ENCODE measurements at places on chromosomes 1 and 21.

DNA sequence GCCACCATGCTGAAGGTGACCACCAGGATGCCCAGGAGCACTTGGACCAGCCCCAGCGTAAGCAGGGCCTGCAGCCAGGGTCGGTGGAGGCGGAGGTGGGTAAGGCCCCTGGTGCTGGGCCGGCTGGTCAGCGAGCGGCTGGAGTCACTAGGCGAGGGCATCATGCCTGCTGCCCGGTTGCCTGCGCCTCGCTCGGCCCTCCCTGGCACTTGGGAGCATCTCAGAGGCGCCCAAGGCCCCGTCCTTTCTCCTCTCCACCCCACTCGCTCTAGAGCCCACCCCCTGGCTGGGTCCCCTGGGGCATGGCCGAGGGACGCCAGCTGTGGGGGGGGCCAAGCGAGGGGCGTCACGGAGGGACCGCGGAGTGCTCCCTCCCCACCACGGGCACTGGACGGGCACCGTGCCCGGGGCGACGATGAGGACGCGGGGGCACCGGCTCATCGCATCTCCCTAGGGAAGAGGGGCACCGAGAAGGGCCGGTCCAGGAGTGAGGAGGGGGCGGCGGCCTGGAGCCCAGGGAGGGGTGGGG is 505 bp downstream of the ENTREP3 start:
- no peak for DNase-seq

DNA sequence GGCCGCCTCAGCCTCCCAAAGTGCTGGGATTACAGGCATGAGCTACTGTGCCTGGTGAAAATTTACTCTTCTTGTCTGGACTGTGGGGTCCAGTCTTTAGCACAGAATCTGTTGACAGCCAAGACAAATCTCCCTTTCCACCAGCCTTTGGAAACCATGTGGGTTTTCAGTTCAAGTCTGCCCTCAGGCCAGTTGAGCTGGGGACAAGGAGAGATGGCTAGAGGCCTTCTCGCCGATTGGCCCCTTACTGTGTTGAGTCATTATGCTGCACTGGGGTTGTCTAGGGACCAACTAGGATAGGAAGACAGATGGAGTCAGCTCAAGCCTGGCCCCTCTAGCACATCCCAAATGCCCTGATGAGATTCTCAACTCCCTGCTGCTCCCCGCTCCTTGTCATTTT is 8.6 kb upstream of the NKAIN1 start:
- DNase-seq, result no peak

GRCh38 chr21:15066123-15066575 is 1.3 kb upstream of the NRIP1 start:
- DNase-seq, result no peak

GRCh38 chr1:15153842-15154479 is 414 bp downstream of the TMEM51 start:
- DNase-seq, result no peak

DNA sequence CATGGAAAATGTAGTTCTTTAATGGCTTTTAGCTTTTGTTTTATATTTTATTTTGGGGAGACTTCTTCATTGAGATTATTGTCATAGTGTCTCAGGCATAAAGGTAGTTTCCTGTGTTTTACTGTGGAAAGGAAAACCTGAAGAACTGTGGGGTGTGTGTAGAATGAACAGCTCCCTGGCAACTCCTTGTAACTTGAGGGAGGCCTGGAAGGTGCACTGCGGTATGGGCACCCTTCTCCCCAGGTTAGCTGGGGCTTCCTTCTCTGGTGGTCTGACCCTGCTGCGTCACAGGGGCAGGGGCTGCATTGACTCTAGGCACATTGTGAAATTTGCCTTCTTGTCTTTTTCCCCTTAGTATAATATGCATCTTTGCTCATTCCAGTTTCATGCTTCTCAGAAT is 1.7 kb downstream of the ATP1B1 start:
- DNase-seq, result no peak

DNA sequence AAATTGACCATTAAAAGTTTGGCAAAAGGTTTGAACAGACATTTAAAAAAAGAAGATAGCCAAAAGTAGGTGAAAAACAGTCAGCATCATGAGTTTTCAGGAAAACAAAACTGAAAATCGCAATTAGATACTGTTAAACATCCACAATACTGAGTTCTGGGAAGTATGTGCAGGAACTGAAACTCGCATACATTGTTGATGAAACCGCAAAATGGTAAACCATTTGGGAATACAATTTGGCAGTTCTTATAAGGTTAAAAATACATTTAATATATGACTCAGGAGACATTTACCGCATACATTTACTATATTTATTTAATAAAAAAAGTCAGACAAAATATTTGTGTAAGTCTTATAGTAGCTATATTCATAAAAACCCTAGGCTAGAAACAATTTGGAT is 393.2 kb downstream of the COL11A1 start:
- no peak for DNase-seq

GRCh38 chr1:172278478-172278877 is 142.0 kb upstream of the C1orf105 start:
- no peak for DNase-seq

DNA sequence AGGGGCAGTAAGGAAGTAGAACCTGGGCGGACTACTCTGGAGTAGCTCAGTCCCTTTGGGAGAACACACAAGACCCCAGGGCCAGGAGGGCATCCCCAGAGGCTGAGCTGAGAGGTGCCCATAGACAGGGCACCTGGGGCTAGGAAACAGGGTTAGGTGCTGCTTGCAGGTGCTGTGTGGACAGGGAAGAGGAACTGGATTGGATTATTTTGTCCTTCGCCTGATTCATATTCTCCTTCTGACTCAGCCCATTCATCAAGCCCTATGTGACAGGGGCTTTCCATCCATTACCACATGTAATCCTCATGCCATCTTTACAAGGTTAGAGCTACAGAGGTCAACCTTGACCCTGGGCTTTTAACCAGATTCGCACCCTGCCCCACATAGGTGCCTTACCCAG is 183.9 kb downstream of the C1orf94 start:
- no peak for DNase-seq

Data from CD4-positive, alpha-beta T cell treated with Interleukin-6 at 100 ng/mL for 8 hours (primary cell).